Peyer's patch (tissue), 4 donors: ENCODE measurements at places on chromosomes 3 and 15. TPM values are rescaled to one million over a fixed set of nuclear protein-coding genes. Genes with fewer than 3 reads are reported as not detected.
A peak's percentile ranks its signal among the peaks of the same experiment; 100 is the strongest.

- DNase-seq: no peak
Observed at GRCh38 chr15:69718916-69719315, 266.3 kb downstream of the RPLP1 start.

- no peak for DNase-seq
Observed at GRCh38 chr3:112047264-112047663, 12.7 kb downstream of the TMPRSS7 start.

DNA sequence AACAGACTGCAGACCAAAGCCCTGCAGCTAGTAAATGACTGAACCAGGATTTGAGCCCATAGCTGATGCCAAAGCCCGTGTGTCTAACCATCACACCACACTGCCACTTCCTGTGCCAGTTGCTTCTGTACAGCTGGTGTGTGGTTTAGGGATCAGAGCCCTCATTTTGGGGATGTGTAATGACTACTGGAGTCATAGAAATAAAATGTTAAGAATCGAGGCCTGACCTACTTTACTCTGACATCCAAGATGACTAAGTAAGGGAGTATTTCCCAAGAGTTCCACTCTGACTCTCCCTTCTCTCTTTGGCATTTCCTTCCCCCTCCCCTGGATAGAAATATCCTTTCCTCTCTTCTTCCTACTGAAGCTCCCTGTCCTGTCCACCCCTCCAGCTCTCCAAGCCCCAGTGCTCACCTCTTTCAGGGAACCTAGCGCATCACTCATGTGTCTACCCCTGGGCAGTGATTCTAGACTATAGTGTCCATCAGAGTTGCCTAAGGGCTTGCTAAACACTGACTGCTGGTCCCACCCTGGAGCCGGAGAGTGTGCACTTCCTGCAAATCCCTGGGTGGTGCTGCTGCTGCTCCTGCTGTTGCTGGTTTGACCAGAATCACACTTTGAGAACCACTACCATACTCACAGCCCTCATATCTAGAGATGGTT, 53.8 kb downstream of the MGLL start:
- DNase-seq: no peak

The UROC1 gene
- not detected for total RNA-seq

DNA sequence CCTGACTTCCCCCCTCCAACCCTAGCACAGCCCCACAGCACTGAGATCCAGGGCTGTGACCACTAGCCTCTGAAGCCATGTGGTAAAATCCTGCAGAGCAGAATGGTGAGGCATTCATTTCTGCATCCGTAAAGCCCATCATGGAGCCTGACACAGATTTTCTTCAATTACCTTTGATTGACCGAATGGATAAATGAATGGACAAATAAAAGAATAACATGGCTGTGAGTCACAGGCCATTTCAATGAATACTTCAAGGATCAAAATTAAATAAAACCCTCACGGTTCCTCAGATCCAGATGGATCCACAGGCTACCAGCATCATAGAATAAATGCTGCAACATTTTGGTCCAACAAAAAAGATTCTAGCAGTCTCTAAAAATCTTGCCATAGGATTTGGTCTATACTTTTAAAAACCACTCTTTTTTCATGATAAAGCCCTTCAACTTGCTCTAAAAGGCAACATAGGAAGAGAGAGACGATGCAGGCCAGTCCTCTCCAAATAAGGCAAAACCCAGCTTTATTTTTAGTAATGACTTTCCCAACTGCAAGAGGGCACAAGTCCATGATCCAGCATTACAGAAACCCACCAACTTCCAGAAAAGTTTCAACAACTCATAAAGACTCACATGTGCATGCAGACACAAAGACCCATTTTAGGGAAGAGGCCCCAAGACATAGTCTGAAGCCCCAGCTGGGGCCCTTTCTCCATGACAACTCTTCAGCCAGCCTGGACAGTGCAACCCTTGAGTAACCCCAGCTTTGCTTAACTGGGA, 52.4 kb upstream of the MRPS22 start:
- no peak for DNase-seq

- DNase-seq: no peak
Observed at GRCh38 chr3:186305286-186305685, 56.7 kb downstream of the DGKG start.

The GCHFR gene
- 81.7 TPM for total RNA-seq

GRCh38 chr3:193507566-193507965, 47.1 kb downstream of the ATP13A4 start:
- DNase-seq: no peak

The C3orf85 gene
- total RNA-seq: 174 TPM

The TRAK1 gene
- 139 TPM for total RNA-seq

DNA sequence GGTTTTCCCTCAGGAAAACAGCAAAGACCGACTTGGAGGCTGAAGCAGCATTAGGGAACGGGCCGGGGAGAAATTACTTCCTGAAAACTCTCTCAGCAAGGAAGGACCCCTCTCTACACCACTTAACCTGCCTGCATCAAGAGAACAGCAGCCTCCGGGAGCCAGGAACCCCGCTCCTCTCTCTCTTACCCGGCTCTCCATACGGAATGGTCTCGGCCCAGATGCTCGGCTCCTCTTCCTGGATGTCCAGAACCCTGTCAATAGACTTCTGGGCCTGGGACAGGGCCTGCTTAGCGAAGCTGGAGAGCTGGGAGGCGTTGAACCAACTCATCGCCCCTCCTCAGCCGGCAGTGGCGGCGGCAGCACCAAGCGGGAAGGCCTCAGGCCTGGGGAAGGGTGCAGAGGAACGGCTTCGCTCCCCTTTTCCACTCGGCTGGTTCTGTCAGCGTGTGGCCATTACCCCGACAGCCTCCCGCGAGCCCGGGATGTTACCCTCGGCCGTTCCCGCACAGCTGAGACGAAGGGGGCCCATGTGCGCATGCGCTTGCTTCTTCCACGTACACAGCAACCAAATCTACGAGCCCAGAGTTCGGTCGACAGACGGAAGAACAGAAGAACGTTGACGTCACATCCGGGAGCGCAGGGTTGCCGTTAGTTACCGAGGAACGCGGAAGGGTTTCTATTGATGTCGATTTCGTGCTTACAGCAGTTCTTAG, at the start of gene TMF1:
TMF1 (minus strand) TSS at position 578 of the 716 bp plus-strand sequence; CDS start at position 331, 247 bp downstream.
- peak; percentile 98 for DNase-seq

- DNase-seq: no peak
Observed at GRCh38 chr15:86213420-86213819, 133.7 kb downstream of the AGBL1 start.

DNA sequence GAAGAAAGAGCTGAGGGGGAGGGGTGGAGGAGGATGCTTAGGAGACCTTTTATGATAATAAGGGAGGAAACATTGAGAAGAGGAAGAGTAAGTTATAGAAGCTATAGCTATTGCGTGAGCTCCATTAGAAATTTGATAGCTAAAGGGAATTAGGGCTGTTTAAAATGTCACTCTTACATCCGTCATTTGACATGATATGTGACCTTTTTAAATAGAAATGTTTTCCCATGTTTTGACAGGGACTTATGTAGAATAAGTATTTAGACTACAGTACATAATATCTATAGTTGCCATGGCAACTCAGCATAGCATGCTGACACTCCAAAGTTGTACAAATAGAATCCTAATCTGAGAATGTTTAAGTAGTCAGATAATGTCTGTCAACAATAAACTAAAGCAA, 19.2 kb downstream of the RAD51 start:
- no peak for DNase-seq

The CAMK1 gene
- 5.6 TPM for total RNA-seq

DNA sequence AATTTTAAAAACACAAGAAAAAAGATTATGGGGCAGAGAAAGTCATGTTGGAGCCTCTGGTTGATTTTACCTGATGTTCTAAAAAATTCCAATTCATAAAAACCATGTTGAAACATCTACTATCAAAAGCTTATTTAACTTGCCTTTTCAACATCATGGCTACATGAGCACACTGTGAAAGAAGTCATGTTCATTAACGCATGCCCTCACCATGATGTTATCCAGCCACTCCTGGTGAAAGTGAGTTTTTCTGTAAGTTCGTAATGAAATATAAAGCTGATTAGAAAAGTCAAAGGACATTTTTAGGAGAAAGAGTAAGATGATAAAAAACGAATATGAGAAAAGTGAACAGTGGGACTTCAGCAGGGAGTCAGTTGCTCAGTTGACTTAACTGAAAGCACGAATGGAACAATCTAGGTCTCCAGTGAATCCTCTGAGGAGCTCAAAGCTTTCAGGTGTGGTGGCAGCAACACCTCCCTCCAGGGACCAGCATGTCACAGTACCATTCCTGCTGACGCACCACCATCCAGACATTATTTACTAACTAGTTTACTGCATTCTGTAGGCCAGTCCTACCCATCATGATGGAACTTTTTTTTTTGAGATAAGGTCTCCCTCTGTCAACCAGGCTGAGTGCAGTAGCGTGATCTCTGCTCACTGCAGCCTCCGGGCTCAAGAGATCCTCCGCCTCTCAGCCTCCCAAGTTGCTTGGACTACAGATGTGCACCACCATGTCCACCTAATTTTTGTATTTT, 95.2 kb downstream of the MEIS2 start:
- DNase-seq: no peak

- DNase-seq: no peak
Observed at GRCh38 chr15:33831646-33832045, 136.7 kb upstream of the CHRM5 start.

DNA sequence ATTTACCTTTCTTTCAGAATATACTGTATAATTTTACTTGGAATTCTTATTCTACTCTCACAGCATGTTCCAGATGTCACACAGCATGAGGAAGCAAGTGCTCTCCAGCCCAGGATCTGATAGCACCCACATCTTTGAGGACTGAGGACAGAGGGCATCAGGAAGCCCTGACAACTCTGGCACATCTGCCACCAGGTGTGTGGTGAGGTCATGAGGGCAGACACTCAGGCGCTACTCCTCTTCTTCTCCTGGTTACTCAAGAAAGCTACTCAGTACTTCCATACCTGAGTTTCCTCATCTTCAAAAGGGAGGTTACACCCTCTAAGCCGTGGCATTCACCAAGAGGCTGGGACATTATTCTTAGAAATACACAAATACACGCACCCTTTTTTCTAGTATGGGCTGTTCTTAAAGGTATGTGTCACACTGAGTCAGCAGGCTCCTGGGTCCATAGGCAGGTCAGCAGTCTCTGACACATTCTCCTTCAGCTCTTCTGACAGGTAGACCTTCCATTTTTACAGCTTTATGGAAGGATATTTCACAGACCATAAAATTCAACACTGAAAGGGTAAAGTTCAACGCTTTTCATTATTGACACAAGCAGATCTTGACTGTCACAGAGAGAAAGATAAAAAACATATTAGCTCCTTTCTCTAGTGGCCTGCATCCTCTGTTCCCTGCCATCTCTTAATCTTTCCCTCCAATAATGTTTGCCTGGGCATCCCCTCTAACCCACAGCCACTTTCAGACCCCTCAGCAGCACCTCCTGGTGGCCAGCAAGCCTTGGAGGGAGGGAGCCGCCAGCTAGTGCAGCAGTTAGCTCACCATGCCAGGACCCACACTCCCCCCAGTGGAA, 103.2 kb upstream of the TJP1 start:
- DNase-seq: no peak

The OCA2 gene
- 1.4 TPM for total RNA-seq

DNA sequence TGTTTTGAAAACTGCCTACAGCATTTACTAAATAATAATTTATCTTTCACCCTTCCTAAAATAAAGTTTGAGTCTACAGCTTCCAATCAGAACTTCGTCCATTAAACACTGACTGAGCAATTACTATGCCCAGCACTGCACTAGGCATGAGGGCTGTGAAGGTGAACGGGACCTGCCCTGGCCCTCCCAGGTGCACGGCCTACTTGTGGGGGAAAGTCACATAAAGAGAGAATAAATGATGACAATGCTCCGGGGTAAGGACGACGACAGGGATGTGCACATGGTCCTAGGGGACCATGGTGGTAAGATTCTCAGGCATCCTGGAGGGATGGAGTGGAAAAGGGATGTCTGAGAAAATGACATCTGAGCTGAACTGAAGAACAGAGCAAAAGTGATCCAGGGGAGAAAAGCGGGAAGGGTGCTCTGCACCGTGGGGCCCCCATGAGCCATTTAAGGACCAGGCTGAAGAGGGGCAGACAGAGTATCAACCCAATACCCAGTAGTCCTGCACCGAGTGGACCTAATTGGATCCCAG, 11.5 kb downstream of the PLA2G4F start:
- peak; percentile 23 for DNase-seq

DNA sequence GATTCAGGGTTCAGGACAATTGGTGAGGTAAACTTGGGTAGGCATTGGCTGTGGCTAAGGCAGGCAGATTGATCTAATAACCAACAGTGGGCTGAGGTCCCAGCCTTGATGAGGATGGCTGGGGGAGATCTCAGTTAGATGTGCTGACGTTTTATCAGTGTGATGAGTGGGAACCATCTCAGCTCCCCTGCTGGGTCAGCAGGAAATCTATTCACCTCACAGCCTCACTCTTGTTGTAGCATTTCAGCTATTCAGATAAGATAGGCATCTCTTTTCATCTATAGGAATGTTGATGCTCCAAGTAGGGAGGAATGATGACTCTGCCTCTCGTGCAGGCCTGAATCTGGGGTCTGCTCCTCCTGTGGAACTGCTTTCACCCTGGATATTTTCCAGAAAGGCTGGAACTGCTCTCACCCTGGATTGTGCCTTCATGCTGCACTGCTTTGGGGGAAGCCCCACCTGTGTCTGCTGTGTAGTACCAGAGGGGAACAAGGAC, 973.7 kb downstream of the NSUN3 start:
- no peak for DNase-seq

The UQCC5 gene
- 4.2 TPM for total RNA-seq

The SPINT1 gene
- total RNA-seq: 103 TPM

The ARIH1 gene
- 81.7 TPM for total RNA-seq

GRCh38 chr3:140472306-140473020, 205.4 kb upstream of the TRIM42 start:
- DNase-seq: no peak
